ENCODE measurements at places on chromosomes 12 and 14.

DNA sequence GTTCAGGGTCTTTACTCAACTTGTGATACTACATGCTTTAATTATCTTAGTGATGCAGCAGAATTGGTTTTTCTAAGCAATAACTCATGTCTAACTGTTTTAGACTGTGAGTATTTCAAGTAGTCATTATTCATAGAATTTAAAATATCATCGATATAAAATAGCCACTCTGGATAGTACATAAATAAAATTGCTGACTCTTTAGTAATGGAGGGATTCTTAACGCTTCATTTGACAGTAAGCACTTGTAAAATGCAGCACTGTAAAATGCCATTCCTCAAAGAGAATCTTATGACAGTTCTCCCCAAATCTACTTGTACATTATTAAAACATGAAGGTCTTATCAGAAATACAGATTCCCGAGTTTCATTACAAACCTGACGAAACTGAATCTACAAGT is 262.8 kb upstream of the LRFN5 start:
- DNase-seq: no peak

DNA sequence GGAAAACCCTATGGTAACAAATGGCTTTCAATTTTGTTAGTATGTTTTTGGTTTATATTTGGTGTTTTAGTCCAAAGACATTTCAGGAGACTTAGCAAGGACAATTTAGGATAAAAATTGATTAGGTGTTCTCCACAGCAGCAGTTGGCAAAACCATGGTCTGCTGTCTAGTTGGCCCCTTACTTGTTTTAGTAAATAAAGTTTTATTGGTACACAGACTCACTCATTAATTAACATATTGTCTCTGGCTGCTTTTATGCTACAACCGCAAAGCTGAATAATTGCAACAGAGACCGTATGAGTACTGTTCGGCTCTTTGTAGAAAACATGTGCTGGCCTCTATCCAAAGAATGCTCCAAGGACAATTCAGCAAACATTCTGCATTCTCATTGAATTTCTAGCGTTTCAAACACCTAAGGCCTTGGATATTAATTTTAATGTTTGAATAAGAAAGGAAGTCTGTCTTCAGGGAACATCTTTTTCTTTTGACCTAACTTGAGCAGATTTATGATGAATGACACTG is 77.7 kb downstream of the CCDC92 start:
- no peak for DNase-seq

DNA sequence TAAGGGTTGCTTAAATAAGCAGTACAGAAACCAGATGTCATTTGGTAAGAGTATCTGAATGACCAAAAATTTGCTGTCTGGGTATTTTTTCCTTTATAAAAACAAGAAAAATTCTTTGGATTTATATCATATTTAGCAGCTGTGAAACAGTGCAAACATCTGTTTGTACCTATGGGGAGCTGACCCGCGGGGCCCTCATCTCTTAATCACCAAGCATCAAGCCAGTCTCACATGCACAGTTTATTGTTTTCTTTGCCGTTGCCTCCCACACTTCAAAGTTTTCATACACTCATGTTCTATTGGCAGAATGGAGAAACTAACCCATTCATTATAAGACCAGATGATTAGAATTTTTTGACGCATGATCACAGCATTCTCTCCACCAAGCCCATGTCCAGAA is 142.2 kb downstream of the BMP4 start:
- no peak for DNase-seq

DNA sequence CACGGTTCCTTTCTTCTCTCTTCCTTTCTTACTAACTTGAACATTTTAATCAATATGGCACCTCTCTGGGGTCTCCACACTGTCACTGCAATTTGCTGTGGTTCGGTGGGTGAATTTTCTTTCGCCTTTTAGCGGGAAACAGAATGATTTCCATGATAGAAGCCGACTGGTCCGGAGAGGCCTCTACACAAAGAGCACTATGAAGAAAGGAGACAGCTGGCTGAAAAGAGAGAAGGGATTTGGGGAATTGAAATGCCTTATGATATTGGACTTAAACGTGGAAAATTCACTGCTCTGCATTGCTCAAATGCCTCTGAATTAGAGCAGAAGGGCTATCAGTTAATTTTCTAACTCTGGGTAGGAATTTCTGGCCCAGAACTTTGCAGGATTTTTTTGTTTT is 55.9 kb downstream of the KCNA5 start:
- no peak for DNase-seq

- peak; percentile 72 for DNase-seq
Observed at GRCh38 chr12:122021822-122022392, at the start of gene BCL7A. TSS of gene BCL7A (plus strand) at chr12:122021884. CDS start at chr12:122022092, 208 bp downstream.
